ENCODE measurements at places on chromosomes 5 and 9.
A peak's percentile ranks its signal among the peaks of the same experiment; 100 is the strongest.

- no peak for DNase-seq
Observed at GRCh38 chr5:172459783-172460165, 5.4 kb upstream of the SH3PXD2B start.

GRCh38 chr5:103667068-103667467 is 104.5 kb upstream of the NUDT12 start:
- DNase-seq, result no peak

- DNase-seq, result no peak
Observed at GRCh38 chr5:7615566-7616061, 219.7 kb downstream of the ADCY2 start.

DNA sequence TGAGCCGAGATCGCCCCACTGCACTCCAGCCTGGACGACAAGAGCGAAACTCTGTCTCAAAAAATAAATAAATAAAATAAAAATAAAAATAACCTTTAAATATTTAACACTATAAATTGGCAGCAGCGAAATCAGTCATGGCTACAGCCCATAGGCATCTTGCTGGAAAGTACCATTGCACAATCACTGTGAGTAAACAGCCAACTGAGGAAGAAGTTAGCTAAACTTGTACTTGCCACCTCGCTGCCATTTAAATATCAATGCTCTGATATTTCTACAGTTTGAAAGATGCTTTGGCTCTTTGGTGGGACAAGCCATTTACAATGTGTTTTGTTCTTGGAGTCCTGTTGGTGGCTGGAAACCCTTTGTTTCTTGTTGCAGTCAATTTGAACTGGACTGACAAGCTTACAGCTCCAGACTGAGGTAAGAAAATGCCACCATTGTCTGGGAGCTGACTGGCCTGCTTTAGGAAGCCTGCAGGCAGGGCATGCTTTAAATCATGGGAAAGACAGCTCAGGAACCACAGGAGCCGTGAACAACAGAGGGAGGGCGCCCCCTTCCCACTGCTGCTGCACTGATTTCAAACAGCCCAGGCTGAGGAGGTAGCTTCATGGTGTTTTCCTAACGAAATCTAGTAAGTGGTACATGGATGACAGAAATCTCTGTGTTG is 322.8 kb upstream of the RFX3 start:
- DNase-seq, result no peak

GRCh38 chr5:117733051-117733450 is 1158.4 kb upstream of the SEMA6A start:
- no peak for DNase-seq

- DNase-seq, result no peak
Observed at GRCh38 chr5:138961221-138961620, 86.1 kb upstream of the LRRTM2 start.

- DNase-seq, result no peak
Observed at GRCh38 chr9:100027543-100027942, 71.3 kb downstream of the ERP44 start.

DNA sequence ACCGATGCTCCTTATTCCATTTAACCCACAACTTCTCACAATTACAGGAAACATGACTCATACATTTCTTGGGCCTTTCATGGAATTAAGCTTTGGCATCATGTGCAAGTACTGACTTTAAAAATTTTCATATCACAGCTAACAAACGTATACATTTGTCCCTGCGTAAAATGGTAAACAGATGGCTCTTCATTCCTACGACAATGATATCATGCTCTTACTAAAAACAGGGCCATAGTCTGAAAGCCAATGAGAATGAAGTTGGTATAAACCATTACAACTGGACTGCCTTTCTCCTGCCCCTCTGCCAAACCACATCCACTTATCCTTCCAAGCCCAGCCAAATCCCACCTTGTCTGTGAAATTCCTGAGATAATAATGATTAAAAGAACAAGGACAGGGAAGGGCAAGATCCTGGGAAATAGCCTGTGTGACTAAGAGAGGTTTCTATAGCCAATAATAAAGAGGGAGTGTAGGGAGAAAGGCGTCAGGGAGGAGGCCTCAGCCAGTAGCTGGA is 44.9 kb upstream of the ZNF366 start:
- no peak for DNase-seq

DNA sequence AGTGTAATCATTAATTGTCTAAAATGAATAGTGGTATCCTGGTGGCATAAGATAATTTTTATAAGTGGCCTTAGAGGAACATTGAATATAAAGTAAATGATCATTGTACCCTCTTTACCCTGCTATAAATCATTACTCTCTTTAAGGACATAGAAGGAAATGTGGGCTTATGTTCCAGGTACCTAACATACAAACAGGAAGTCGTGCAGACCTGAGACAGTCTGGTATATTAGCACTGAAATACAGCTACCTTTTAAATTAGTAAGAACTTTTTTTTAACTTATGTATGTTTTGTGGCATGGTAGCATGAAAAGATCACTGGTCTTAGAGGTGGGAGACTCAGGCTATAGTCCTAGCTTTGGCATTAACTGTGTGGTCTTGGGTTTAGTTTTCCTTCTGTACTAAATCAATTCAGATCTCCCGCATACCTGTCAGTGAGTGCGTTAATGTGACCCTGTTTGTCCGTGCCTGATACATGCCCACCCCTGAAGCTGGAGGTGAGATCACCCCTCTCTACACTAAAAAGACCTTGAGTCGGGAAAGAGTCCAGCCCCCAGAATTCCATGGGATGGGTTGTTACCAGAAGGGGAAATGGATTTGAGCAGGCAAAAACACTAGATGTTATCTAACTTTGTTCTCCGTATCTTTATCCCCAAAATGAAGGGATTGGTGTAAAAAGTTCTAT is 59.4 kb upstream of the ERBIN start:
- DNase-seq, result no peak

DNA sequence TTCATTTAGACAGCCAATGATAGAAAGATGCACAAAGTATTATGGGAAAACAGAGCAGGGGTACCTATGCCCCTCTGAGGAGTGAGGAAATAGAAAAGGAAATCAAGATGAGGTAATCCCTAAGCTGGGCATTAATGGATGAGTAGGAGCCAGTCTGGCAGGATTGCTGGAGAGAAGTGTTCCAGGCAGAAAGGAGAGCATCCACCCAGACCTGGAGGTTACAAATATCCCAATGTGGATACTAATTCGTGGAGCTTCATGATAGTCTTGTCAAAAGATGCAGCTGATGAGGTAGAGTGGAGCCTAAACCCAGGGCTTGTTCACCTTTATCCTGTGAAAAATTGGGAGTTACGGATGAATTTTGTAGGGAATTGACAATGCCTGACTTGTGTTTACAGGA is 328.0 kb downstream of the ZNF608 start:
- no peak for DNase-seq

DNA sequence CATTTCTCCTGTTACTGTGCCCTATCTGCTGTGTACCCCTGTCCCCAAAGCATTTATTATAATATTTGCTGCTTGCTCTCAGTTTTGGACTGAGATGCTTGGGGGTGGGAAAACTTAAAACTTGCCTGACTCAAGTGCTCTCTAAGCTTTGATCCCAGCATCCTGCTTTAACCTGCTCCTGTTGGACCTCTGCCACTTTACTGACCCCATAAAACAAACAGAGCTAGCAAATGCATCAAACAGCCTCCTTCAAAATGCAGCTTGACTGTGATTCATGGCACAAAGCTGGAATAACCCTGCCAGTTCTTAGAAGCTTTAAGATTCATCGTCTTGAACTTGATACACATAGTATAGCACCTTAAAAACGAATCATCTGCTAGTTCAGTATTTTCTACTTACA is 212.5 kb downstream of the DEPDC1B start:
- no peak for DNase-seq

DNA sequence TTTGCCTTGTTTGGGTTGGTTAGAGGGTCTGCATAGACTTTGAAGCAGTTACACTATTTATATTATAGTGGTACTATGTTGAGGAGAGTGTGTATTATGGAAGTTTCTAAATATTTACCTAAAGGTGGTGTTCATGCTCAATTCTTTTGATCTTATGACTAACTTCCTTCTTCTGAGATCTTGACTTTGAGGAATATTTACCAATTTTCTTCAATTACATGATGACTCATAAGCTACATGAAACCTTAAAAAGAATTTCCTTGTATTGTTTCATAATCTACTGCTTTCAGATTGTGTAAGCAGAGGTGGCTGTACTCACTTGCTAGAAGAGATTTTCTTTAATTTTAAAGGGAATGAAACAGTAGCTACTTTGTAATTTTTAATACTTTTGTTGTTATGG is 276.1 kb downstream of the TAF11L14 start:
- DNase-seq, result no peak

DNA sequence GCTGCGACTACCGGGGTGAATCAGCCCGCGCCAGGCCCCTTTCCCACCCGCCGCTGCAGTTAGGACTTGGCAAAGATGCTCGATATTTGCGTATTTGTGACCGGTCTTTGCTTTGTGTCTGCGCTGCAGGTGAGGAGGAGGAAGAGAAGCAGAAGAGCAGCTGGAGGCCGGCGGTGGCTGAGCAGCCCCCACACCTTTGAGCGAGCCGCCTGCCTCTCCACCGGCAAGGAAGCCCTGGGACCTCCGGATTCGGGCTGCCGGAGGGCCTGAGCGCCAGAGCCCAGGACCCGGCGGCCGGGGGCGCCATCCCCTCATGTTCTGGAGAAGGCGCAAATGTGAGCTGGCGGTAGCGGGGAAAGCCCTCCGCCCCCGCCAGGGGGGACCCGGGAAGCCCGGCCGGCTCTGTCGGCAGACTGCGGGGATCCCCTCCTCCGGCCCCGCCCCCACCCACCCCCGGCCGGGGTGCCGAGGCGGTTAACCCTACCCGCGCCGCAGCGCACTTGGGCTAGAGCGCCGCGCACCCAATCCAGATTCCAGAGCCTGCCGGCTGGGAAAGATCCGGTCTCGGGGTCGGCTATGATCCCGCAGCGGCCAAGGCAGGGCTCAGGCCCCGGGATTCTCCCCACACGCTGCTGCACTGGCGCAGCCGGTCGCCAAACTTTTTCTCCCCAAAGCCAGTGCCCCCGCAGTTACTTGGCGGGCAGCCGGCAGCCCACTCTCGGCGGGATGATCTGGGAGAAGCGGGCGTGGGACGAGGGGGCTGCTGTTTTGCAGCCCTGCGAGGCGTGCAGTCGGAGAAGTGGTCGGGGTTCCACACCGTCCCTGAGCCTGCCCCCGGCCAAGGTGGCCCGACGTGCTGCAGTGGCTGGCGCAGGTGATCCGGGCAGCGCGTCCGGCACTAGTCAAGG is 800 bp upstream of the KCNN2 start:
- DNase-seq, result peak; percentile 50

GRCh38 chr9:114039484-114039883 is 38.6 kb downstream of the AMBP start:
- DNase-seq, result no peak

GRCh38 chr5:79201206-79201605 is 34.7 kb upstream of the JMY start:
- no peak for DNase-seq

DNA sequence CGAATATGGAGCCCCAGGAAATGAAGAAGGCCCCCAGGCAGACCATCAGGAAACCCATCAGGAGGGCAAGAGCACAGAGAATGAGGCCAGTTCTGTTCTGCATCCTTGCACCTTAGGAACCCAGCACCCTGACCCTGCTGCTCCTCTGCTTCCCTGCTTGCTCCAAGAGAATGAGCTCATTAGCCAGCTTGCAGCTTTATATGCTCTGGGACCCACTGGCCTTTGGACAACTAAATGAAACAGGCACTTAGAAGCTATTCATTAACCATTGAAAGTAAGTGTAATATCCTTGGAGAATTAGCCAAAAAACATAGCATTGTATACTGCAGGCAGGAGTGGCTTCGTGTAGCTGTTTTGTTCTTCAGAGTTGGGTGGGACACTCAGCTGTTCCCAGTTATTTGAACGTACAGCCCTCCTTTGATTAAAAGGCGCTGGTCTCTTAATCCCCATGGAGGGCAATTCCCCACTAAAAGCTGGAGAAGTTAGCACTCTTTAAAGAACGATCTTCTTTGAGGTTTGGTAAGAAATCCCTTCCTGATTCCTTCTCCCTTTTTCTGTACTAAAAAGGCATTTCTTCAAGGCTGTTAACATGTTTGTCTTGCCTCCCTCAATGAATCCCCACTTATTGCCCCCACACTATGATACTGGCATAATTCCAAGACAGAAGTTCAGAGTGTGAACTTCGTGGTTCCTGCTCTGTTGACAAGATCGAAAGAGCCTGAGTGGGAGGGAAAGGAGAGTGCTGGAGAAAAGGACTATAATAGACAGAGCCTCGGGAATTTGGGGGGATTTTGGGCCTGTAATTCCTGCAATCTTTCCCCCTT is at the start of gene TMEM252:
Gene TMEM252, minus strand, starts transcription at position 172 of the 824 bp plus-strand sequence. Its CDS starts 69 bp downstream, at position 103.
- DNase-seq, result no peak

DNA sequence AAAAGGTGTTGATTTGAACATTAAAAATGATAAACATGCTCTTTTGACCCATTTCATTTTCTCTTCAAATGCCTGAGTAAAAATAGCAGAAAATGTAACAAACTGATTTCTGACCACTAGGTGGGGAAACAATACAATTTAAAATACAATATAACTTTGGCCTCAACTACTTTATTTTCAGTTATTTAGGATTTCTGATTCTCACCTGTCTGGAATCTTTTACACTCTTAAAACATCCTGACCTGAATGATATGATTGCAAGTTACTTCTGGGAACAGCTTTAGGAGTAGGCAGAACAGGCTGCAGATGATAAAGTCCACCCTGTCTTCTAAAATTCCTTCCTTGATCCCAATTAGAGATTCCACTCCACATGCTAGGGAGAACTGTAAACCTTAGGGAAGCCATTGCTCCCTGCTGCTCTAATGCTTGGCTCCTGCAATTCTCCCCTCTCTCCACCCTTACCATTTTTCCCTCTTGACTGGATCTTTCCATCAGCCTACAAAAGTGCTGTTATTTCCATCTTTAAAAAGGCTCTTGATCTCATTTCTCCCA is 70.3 kb downstream of the FYB1 start:
- no peak for DNase-seq

DNA sequence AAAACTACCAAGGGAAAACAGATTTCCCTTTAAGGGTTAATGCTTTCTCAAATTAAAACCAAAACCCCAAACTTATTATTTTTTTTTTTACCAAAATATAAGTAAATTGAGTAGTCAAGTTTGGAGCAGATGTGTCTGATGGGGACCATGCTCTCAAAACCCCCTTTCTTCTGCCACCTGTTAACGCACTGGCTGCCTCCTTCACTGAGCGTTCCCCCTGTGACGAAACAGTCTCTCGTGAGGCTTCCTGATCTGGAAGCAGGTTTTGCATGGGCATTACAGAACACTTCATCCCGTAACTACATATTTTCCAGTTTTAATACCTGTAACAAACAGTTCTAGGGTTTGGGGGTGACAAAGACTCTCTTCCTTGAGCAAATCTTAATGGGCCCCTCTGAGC is 59.4 kb downstream of the ANKH start:
- DNase-seq, result no peak

GRCh38 chr9:131645078-131645776 is 94.6 kb downstream of the RAPGEF1 start:
- DNase-seq, result no peak

- no peak for DNase-seq
Observed at GRCh38 chr5:35248843-35249780, 18.8 kb upstream of the PRLR start.

GRCh38 chr5:32127711-32128110 is 46.4 kb downstream of the GOLPH3 start:
- DNase-seq, result no peak

DNA sequence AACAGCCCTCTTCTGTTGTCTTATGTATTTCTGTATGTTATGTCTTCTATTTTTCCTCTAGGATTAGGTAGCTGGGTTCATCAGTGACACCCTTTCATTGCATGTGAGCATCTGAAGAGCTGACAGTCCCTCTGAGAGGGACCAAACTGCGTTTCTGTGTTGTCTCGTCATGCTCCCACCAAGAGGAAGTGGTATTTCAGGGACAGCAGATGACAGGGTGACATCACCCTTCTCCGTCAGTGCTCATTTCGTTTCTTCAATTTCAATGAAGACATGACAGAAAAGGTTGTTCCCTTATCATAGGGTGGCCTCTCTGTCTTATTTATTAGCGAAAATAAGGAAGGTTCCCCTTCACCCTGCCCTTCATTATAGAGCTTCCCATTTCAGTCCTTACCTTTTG is 225.9 kb upstream of the NR4A3 start:
- DNase-seq, result no peak
